ENCODE measurements at places on chromosomes 6 and 20.

- DNase-seq, result no peak
These were observed 54.0 kb downstream of the NPEPL1 start for GRCh38 chr20:58746620-58747019.

DNA sequence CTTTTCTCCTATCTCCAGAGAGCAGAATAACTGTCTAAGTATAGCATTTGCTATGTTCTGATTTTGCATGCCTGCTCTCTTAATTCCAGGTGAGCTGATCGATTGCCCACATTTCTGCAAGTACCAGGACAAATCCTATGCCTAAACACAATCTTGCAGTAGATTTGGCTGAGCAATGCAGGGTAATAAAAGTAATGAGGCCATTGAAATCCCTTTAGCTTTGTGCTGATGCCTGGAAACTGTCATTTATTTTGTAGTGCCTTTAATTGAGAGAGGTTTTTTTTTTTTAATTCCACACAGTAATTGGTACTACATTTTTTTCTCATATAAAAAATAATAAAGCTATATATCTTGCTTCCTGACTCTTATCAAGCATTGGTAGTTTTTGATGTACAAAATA, 252.3 kb downstream of the NKAIN2 start:
- no peak for DNase-seq

- DNase-seq, result no peak
These were observed 97.5 kb downstream of the ERMARD start for GRCh38 chr6:169848946-169849345.

GRCh38 chr20:54668271-54669039, 193.1 kb downstream of the DOK5 start:
- no peak for DNase-seq

GRCh38 chr6:44298055-44298803, 14.9 kb downstream of the AARS2 start:
- DNase-seq, result no peak

DNA sequence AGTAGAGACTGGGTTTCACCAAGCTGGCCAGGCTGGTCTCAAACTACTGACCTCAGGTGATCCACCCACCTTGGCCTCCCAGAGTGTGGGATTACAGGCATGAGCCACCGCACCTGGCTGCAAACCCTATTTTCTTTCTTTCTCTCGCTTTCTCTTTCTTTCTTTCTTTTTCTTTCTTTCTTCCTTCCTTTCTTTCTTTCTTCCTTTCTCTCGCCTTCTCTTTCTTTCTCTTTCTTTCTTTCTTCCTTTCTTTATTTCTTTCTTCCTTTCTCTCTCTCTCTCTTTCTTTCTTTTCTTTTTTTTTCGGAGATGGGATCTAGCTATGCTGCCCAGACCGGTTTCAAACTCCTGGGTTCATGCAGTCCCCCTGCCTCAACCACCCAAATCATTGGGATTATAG, 47.0 kb upstream of the TGM3 start:
- DNase-seq, result no peak

- DNase-seq, result no peak
These were observed 33.6 kb downstream of the COMMD7 start for GRCh38 chr20:32709632-32710121.

DNA sequence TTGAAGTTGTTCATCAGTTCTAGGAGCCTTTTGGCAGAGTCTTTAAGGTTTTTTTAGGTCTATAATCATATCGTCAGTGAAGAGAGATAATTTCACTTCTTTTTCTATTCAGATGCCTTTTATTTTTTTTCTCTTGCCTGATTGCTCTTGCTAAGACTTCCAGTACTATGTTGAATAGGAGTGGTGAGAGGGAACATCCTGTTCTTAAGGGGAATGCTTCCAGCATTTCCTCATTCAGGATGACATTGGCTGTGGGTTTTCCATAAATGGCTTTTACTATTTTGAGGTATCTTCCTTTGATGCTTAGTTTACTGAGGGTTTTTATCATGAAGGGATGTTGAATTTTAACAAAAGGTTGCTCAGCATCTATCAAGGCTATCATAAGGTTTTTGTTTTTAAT, 109.5 kb downstream of the CLVS2 start:
- DNase-seq, result no peak

DNA sequence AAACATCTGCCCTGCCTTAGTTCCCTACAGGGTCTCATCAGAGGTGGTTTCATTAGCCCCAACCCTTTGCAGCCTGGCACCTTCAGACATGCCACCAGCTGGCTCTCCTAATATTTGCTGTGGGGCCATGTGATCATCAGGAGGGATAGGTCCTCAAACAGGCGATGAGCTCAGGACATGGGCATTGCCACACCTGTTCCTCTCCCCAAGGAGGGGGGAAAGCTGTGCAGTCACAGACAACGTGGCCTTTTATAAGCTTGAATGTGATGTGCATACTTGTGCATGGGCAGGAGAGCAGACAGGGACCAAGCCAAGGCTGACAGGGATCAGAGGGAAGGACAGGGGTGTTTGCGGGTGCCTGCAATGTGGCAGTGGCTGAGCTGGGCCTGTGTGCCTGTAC, 78.8 kb upstream of the ZNFX1 start:
- DNase-seq, result no peak

GRCh38 chr20:5658912-5659345, 91.3 kb upstream of the SHLD1 start:
- DNase-seq, result no peak

GRCh38 chr20:17556837-17557674, 12.8 kb upstream of the DSTN start:
- no peak for DNase-seq

GRCh38 chr6:88000713-88001112, 46.9 kb upstream of the SPACA1 start:
- DNase-seq, result no peak

DNA sequence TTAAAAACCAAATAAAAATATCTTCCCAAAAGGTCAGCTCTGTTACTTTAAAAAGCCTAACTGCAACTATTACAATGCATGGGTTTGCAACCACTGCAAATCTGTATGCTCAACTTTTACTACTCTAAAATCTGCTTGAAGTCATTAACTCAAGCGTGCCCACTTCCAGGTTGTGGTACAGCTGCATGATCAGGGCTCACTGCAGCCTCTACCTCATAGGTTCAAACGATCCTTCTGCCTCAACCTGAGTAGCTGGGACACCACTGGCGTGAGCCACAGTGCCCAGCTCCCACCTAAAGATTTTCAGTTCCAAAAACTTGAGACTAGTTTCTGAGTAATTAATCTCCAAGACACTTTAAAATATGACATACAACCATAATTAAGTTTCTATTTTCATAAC, 8.2 kb downstream of the DIDO1 start:
- DNase-seq, result no peak

Data from cortex of kidney (tissue), 1 donor.